ENCODE measurements at places on chromosomes 13 and 19. TPM values are rescaled to one million over a fixed set of nuclear protein-coding genes. Genes with fewer than 3 reads are reported as not detected.

- H3K4me3 ChIP-seq: no peak overlapping the region
- no peak overlapping the region for H3K27ac ChIP-seq
- H3K36me3 ChIP-seq: no peaks in the 10 kb centered on the region
- peaks cover 2% of the 10 kb centered on the region for H3K27me3 ChIP-seq
Measured at GRCh38 chr13:24684600-24684998, 4.4 kb downstream of the ATP12A start.

GRCh38 chr19:29031216-29031615 is 181.7 kb downstream of the UQCRFS1 start:
- no peak overlapping the region for H3K27ac ChIP-seq
- H3K4me1 ChIP-seq: no peaks in the 10 kb centered on the region
- H3K36me3 ChIP-seq: no peaks in the 10 kb centered on the region
- no peak for DNase-seq
- no peaks in the 10 kb centered on the region for H3K27me3 ChIP-seq
- no peak overlapping the region for H3K4me3 ChIP-seq

DNA sequence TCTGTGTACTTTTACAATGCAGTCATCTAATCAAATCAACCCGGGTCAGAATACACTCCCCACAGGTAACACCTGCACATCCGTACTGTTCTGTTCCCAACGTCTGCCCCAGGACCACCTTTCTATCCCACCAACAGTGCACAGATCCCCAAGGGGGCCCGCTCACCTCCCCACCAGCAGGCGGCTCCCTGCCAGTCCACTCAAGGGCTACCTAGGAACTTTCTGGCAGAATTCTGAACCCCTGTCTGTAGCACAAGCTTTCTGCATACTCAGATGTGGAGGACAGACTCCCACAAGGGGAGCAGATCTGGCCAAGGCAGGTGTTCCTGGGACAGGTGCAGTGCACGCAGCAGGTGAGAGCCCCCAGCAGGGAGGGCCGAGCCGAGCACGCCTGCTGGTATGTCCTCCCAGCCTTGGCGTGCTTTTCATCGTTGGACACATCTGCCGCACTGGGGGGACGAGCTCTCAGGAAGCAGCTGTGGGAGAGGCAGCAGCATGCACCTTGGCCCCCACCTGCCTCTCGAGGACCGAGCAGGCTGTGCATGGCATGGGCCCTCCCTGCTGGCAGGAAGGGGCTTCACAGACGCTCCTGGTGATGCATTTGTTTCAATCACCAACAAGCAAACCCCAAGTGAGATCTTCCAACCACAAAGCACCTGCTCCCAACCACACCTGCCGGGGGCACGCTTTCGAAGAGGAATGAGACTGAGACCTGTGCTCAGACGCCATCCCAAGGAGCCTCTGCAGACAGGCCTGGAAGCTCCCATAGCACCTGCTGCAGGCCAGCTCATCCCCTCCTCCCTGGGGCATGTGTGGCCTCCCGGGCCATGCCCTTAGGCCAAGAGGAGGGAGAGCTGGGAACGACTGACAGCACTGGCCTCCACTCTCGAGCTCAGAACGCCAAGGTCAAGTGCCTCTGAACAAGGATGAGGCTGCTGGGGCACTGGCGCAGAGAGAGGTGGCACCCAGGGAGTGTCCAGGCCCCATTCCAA is 35.9 kb downstream of the RAB20 start:
- H3K4me3 ChIP-seq: no peak overlapping the region
- peaks cover 41% of the 10 kb centered on the region for H3K4me1 ChIP-seq
- H3K27ac ChIP-seq: peak overlapping the region; percentile 84
- DNase-seq: no peak

DNA sequence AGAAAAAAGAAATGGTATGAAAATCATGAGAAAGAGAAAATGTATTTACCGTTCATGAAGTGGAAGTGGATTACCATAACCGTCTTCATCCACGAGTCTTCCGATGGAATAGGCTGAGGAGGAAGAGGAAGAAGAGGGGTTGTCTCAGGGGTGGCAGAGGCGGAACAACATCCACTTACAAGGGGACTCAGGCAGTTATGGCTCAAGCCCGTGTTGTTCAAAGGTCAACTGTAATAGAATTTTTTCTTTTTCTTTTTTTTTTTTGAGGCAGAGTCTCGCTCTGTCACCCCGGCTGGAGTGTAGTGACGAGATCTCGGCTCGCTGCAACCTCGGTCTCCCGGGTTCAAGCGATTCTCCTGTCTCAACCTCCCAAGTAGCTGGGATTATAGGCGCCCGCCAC is 16.9 kb upstream of the ADGRL1 start:
- DNase-seq: no peak
- no peaks in the 10 kb centered on the region for H3K36me3 ChIP-seq
- H3K4me1 ChIP-seq: no peaks in the 10 kb centered on the region
- no peak overlapping the region for H3K27ac ChIP-seq

- H3K27ac ChIP-seq: no peak overlapping the region
- no peaks in the 10 kb centered on the region for H3K27me3 ChIP-seq
- H3K4me1 ChIP-seq: no peaks in the 10 kb centered on the region
- no peak overlapping the region for H3K4me3 ChIP-seq
Measured at GRCh38 chr19:56099638-56100539, 21.2 kb downstream of the ZNF787 start.

- H3K27me3 ChIP-seq: no peaks in the 10 kb centered on the region
- no peak overlapping the region for H3K27ac ChIP-seq
- H3K36me3 ChIP-seq: no peaks in the 10 kb centered on the region
- no peaks in the 10 kb centered on the region for H3K4me1 ChIP-seq
- no peak for DNase-seq
Measured at GRCh38 chr19:30692181-30692811, 320.1 kb downstream of the ZNF536 start.

DNA sequence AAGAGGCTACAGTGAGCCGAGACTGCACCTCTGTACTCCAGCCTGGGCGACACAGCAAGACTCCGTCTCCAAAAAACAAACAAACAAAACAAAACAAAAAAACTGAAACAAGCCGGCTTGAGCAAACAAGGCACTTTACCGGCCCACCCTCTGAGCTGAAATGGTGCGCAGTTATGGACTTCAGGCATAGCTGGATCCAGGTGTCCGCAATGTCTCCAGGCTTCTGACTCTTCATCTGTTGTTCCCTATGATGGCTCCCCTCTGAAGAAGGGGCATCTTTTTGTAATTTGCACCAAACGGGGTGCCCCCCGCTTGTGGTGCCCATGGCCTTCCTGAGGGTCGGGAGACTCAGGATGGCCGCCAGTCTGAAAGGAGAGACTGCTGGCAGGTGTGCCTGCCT is 6.2 kb downstream of the C2CD4C start:
- no peak for DNase-seq
- no peak overlapping the region for H3K27ac ChIP-seq
- no peaks in the 10 kb centered on the region for H3K4me1 ChIP-seq
- no peak overlapping the region for H3K4me3 ChIP-seq
- no peaks in the 10 kb centered on the region for H3K36me3 ChIP-seq

- peaks cover 49% of the 10 kb centered on the region for H3K4me1 ChIP-seq
- no peak overlapping the region for H3K4me3 ChIP-seq
- H3K36me3 ChIP-seq: no peaks in the 10 kb centered on the region
Measured at GRCh38 chr13:19791953-19792537, 9.3 kb upstream of the PSPC1 start.

DNA sequence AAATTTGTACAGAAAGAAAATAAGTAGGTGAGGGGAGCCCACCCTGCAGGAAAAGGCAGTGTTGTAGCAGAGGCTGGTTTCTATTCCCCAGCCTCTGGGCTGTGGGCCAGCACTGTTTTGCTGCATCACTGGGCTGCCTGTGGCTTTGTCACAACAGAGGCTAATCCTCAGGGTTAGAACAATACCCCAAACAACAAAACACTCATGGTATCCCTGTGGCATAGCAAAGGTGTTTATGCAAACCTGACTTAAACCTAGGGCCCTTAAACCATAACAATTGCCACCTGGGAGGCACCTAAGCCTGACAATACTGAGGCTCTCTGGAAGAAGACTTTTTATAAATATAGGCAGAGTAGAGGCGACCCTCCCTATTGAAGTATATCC is 314.7 kb downstream of the OLFM4 start:
- peaks cover 13% of the 10 kb centered on the region for H3K4me1 ChIP-seq
- no peak overlapping the region for H3K27ac ChIP-seq
- H3K27me3 ChIP-seq: no peaks in the 10 kb centered on the region

DNA sequence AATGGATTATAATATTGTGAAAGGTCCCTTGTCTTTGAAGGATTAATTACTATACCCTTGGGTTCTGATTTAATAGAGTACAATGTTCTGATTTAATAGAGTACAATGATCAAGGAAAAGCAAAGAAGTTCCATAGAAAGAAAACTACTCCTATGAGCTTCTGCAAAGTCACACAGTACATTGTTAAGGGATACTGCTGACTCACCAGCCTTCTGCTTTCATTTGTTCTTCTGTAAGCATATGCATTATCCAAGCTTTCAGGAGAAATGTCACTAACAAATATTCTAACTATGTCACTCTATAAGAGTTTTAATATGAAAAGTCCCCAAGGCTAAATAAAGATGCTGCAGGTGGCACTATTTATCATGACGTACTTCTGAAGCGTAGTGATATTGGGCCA is 396.7 kb downstream of the RFC3 start:
- H3K36me3 ChIP-seq: no peaks in the 10 kb centered on the region
- H3K4me3 ChIP-seq: no peak overlapping the region
- H3K27me3 ChIP-seq: no peaks in the 10 kb centered on the region
- H3K27ac ChIP-seq: no peak overlapping the region
- no peak for DNase-seq

GRCh38 chr19:10230173-10230860 is 814 bp downstream of the S1PR2 start:
- no peaks in the 10 kb centered on the region for H3K27me3 ChIP-seq
- peak overlapping the region; percentile 83 for H3K4me3 ChIP-seq
- H3K36me3 ChIP-seq: no peaks in the 10 kb centered on the region
- no peak overlapping the region for H3K27ac ChIP-seq
- H3K4me1 ChIP-seq: 0 out of 2 replicates have a peak, but pooled peaks cover 6% of the 10 kb centered on the region

GRCh38 chr13:76656056-76656455 is 230.1 kb downstream of the KCTD12 start:
- H3K27me3 ChIP-seq: no peaks in the 10 kb centered on the region
- H3K27ac ChIP-seq: no peak overlapping the region
- DNase-seq: no peak
- H3K4me1 ChIP-seq: no peaks in the 10 kb centered on the region

DNA sequence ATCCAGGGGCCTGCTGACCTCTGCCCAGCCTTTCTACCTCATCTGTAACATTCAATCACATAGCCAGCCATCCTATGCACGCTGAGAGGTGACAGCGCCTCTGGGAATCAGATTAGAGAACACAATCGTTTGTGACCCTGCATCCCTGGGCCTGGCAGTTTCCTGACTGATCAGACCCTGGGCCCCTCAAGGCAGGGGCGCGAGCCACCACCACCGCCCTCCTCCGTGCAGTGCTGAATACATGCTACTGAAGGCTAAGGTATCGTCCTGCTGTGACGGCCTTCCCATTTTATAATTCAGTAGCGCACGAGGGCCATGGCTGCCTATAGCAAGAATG is 1.3 kb downstream of the TMTC4 start:
- peaks cover 15% of the 10 kb centered on the region for H3K4me1 ChIP-seq
- H3K27me3 ChIP-seq: no peaks in the 10 kb centered on the region
- peak overlapping the region; percentile 88 for H3K27ac ChIP-seq
- H3K4me3 ChIP-seq: peak overlapping the region; percentile 73

GRCh38 chr13:38180670-38181069 is 169.0 kb upstream of the UFM1 start:
- H3K4me1 ChIP-seq: no peaks in the 10 kb centered on the region
- no peaks in the 10 kb centered on the region for H3K36me3 ChIP-seq
- no peaks in the 10 kb centered on the region for H3K27me3 ChIP-seq
- no peak overlapping the region for H3K27ac ChIP-seq

DNA sequence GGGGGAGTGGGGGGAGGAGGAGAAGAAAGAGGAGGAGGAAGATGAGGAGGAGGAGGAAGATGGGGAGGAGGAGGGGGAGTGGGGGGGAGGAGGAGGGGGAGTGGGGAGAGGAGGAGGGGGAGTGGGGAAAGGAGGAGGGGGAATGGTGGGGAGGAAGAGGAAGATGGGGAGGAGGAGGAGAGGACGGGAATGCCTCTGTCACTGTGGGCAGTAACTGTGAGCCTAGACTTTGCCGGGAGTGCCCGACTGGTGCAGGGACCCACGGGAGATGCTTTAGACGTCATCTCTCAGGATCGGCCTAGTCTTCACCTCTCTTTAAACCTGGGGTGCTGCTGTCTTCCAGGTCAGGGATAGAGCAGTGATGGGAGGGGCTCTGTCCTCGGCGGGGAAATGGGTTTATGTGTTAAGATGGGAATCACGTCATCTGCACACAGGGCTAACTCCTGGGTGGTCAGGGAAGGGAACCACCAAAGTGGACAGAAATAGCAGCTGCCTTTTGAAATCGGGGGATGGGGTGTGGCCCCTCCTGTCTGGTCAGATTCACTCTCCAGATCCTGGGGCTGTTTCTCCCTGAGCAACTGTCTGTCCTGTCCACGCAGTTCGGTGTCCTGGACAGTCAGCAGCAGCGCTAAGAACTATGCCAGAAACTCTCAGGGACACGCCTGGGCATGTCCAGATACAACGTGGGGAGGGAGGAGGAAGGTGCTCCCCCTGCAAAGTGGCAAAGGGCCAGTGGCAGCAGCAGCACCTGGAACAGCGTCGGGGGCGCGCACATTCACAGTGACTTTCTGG is 26.9 kb downstream of the GAS6 start:
- H3K36me3 ChIP-seq: no peaks in the 10 kb centered on the region
- H3K4me3 ChIP-seq: no peak overlapping the region
- peaks cover 13% of the 10 kb centered on the region for H3K4me1 ChIP-seq
- no peaks in the 10 kb centered on the region for H3K27me3 ChIP-seq

GRCh38 chr13:43329702-43330101 is 306.3 kb downstream of the DNAJC15 start:
- DNase-seq: no peak
- H3K27me3 ChIP-seq: no peaks in the 10 kb centered on the region
- no peaks in the 10 kb centered on the region for H3K36me3 ChIP-seq
- H3K4me1 ChIP-seq: no peaks in the 10 kb centered on the region
- H3K4me3 ChIP-seq: no peak overlapping the region

DNA sequence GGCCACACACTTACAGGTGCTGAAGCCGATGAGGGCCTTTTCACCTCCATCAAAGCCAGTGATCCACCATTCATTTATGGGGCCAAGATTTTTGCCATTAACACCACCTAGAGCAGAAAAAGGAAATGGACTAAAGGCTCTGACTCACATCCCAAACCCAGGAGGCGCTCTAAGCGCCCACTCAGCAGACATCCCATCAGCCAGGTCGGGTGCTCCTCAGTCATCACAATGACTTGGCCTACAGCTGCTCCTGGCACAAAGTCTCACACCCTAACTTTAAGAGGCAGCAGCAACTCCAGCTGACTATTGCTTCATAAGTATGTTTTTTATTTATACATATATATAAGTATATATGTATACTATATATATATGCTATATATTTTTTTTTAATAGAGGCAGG is 36.1 kb upstream of the EIF3G start:
- H3K4me1 ChIP-seq: no peaks in the 10 kb centered on the region
- no peak overlapping the region for H3K27ac ChIP-seq
- no peaks in the 10 kb centered on the region for H3K27me3 ChIP-seq
- H3K36me3 ChIP-seq: peaks cover 2% of the 10 kb centered on the region

The PSG2 gene
- total RNA-seq: 0.45 TPM

The NLRP11 gene
- 0.26 TPM for total RNA-seq

The NLRP12 gene
- not detected for total RNA-seq

The ZNF567 gene
- 8.6 TPM for total RNA-seq

Data from Caco-2 (cell line).